ENCODE measurements at places on chromosomes 3 and 15.

- no peak for DNase-seq
Measured at GRCh38 chr3:111194048-111194447, 122.4 kb downstream of the NECTIN3 start.

- peak; percentile 79 for DNase-seq
Measured at GRCh38 chr3:16600780-16601536, 4.3 kb downstream of the DAZL start.

GRCh38 chr15:57746786-57747185, 40.3 kb downstream of the POLR2M start:
- no peak for DNase-seq

DNA sequence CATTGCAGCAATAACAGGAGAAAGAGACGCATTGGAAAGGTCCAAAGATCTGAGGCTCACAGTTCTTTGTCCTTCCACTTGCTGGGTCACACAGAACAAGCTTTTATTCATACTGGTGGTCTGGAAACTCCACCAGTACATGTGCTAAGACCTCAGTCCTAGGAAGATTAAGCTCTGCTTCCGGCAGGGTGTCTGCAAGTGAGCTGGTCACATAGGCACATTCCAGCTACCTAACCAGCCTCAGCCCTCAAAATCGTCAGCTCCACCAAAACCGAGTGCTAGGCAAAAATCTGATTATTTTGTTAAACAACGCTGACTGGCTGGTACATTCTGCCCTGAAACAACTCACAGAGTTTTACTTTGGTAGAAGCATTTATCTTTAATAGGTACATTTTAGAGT, 2.2 kb downstream of the ZBED2 start:
- DNase-seq, result no peak

DNA sequence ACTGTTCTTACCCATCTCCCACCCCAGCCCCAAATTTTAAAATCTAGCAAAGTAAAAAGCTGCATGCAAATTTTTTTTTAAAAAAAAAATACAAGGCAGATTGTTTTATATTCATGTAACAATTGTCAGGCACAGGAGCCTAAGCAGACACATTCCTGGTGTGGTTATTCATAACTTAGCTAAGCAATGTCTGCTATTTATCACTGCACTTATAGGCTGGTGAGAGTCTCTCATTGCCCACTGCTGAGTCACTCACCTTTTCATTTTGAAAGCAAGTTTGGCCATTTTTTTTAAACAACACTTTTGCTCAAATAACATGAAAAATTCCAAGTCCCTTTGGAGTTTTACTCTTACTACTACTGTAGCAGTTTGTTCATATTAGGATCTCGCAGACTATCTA, 413.9 kb downstream of the RBMS3 start:
- peak; percentile 31 for DNase-seq

GRCh38 chr15:80433836-80434235, 29.7 kb downstream of the ARNT2 start:
- DNase-seq, result no peak

GRCh38 chr3:158359339-158359738, 211.7 kb upstream of the MLF1 start:
- DNase-seq, result no peak

GRCh38 chr3:197485143-197485542, 70.6 kb downstream of the BDH1 start:
- DNase-seq, result no peak

- no peak for DNase-seq
Measured at GRCh38 chr15:73593304-73594074, 39.7 kb downstream of the NPTN start.

DNA sequence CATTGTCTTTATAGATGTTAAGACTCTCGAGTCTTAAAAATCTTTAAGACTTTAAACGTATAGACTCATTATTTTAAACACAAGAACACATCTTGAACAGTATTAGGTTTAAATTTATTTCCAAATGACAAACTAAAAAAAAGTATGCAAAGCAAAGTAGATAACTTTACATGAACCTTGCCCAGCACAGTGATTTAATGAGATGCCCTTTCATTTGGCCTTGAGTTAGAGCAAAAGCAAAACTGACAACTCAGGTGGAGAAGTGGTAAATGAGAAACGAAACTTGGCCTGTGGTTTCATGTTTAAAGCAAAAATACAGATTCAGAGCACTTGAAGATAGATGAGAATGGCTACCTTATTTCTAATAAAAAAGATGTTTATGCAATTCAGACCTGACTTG, 8.6 kb downstream of the GPR15 start:
- DNase-seq, result no peak

DNA sequence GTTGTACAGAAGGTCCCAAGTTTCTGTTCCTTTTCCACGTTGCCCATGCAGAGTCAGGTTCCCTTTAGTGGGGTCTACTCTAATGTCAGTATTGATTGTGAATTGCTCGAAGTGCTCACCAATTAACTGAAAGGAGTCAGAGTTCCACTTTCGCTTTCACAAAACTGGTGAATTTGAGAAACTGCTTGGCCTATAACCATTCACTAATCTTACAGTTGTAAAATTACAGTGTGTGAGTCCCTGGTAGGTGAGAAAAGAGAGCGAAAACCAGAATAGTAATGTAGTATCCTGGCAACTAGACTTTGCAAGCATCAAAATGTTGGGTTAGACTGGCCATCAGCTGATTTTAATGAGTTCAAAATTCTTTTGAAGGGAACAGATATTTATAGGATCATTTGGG, 237.5 kb upstream of the CHRM5 start:
- DNase-seq, result no peak

DNA sequence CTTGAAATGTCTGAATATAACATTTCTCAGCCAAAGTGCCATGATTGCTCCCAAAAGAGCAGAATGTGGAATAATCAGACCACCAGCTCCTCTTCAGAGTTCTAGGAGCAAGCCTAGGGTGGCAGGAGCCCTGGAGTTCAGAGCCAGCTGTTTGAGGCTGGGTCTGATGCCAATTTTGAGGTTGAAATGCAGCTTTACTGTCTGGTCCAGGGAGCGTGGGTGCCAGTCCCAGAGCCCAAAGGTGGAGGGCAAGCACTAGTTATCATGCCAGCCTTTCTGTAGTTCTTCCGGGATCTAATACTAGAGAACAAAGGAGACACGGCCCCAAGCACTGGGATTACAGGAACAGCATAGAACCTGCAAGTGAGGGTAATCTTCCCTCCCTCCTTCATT, 69.3 kb downstream of the TNFAIP8L3 start:
- DNase-seq, result no peak

GRCh38 chr3:189630767-189631372, 319 bp upstream of the TP63 start:
- no peak for DNase-seq

- no peak for DNase-seq
Measured at GRCh38 chr3:194276768-194277103, 74.4 kb downstream of the CPN2 start.

DNA sequence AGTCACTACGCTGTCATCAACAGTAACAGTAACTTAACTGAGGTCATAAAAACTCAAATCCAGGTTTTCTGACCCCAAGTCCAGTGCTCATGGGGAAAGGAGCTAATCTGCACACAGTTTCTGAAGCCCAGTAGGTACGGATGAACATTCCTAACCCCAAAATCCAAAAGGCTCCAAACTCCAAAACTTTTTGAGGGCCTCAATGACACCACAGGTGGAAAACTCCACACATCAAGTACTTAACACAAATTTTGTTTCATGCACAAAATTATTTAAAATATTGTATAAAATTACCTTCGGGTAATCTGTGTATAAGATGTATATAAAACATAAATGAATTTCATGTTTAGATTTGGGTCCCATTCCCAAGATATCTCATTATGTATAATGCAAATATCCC, 10.5 kb downstream of the MRPL46 start:
- no peak for DNase-seq

DNA sequence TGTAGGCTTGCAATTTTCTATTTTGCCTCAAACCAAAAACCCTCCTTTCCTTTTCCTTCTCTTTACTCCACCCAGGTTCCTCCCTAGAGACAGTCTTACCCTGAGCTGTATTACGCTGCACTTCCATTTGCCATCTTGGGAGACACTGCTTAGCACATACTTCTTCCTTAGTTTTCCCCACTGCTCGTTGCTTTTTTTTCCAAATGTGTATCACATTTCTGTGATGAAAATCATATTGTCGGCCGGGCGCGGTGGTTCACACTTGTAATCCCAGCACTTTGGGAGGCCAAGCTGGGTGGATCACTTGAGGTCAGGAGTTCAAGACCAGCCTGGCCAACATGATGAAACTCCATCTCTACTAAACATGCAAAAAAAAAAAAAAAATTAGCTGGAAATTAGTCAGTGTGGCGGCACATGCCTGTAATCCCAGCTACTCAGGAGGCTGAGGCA, 29.5 kb downstream of the POPDC2 start:
- no peak for DNase-seq

- no peak for DNase-seq
Measured at GRCh38 chr15:47384341-47384740, 333.0 kb upstream of the SEMA6D start.

GRCh38 chr3:161674402-161674801, 177.8 kb downstream of the OTOL1 start:
- no peak for DNase-seq

DNA sequence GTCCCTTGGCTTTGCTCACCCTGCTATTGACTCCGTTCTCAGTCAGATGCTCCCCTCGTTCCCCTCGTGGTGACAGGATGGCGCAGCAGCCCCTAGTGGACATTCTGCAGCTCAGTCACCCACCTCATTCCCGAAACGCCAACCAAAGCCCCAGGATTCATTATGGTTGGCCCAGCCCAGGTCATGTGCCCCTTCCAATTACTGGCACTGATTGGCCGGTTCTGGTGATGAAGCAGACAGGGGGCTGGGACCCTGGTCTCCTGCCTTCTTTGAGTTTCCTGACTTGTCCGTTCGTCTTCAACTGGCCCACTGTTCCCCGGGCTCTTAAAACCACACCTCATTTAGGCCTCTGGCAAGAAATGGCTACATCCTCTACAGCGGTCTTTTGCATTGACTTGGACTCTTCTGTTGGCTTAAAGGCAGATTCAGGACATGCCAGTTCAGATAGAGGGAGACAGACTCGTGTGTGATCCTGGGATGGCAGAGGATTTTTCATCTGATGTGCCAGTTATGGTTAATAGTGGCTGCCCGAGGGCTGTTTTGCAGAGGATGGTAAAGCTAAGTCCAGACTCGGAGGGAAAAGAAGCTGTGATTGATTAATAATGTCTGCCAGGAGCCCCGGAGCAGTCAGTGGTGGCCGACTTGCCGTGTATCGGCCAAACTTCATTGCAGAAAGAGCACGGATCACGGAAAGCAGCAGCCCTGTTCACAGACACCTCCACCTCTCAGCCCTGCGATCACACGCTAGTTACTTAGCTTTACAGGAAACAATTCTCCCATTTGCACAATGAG, 37.8 kb downstream of the LSM3 start:
- peak; percentile 52 for DNase-seq

GRCh38 chr3:484341-484740, 287.8 kb downstream of the CHL1 start:
- DNase-seq, result no peak
